ENCODE measurements at places on chromosomes 2 and 18.

DNA sequence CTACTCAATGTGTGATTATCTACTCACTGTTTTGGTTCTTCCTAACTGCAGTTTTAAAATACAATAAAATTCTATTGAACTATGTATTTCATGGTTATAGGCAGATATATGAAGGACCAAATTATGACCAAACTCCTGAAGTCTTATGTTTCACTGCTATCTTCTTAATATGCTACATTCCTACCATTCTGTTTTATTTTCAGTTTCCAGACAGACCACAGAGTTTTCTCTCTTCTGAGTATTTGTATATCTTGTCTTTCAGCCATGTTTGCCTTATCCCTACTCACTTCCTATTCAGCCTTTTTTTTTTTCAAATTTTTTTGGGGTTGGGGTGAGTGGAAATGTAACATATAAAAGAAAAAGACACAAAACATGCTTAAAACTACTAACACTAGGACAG is 6.3 kb downstream of the RFTN2 start:
- no peak for DNase-seq

- DNase-seq, result no peak
Measured at GRCh38 chr18:58009166-58009565, 34.9 kb upstream of the NEDD4L start.

- no peak for DNase-seq
Measured at GRCh38 chr2:68125821-68126220, 31.9 kb upstream of the PNO1 start.

DNA sequence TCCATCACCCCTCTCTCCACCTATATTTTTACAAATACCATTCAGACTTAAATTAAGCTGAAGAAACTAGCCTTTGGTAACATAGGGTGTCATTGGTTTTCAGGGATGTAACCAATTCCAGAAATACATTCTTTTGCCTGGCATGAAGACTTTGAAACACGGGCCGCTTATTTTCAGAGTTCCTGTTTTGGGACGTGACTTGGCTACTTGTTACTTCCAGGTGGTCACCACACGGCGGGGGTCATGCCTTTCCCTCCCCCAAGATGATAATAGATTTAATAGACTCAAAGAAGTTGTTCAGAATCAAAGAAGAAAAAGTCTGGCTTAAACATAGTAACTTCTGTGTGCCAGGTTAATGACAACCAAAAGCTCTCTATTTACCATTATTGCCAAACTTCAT is 110.6 kb downstream of the SEPTIN10 start:
- no peak for DNase-seq

GRCh38 chr2:118846953-118847761 is at the start of gene EN1:
Gene EN1 (minus strand): TSS chr2:118847648. CDS start chr2:118847167, 481 bp downstream.
- no peak for DNase-seq

DNA sequence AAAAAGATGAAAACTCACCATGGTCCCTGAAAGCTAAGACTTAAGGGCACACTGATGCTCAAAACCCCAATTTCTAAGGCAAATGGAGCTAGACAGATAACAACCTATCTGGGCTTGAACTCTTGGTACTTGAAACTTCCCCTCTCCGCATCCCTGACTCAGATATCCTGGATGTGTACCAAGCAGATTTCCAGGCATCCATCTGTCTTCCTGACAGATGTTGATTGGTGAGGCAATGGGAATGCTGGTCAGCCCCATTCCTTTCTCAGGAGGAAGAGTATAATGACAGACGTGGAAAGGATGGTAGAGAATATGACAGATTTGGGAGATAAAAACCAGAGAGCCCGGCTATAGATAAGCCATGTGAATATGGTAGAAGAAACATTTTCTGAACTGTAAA is 69.2 kb downstream of the ADD2 start:
- DNase-seq, result no peak

DNA sequence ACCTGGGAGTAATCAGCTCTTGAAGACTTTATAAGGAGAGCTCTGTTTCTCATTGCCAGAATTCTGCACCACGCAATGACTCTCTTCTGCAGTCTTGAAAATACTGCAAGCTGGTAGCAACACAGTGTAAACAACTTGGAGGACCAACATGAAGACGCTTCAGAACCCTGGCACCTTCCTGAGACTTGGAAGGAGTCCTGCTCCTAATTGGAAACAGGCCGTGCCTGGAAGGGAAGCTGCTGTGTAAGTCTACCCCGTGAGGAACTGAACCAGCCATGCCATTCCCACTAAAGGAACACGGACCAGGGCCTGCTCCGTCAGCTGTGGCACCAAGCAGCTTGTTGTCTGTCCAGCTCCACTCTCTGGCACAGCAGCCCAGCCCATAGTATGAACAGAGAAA is 171.1 kb downstream of the PAX3 start:
- DNase-seq, result no peak

GRCh38 chr18:76376668-76377358 is 118.2 kb downstream of the ZNF516 start:
- DNase-seq, result no peak

- DNase-seq, result no peak
Measured at GRCh38 chr2:233387667-233388528, 33.6 kb downstream of the DGKD start.

DNA sequence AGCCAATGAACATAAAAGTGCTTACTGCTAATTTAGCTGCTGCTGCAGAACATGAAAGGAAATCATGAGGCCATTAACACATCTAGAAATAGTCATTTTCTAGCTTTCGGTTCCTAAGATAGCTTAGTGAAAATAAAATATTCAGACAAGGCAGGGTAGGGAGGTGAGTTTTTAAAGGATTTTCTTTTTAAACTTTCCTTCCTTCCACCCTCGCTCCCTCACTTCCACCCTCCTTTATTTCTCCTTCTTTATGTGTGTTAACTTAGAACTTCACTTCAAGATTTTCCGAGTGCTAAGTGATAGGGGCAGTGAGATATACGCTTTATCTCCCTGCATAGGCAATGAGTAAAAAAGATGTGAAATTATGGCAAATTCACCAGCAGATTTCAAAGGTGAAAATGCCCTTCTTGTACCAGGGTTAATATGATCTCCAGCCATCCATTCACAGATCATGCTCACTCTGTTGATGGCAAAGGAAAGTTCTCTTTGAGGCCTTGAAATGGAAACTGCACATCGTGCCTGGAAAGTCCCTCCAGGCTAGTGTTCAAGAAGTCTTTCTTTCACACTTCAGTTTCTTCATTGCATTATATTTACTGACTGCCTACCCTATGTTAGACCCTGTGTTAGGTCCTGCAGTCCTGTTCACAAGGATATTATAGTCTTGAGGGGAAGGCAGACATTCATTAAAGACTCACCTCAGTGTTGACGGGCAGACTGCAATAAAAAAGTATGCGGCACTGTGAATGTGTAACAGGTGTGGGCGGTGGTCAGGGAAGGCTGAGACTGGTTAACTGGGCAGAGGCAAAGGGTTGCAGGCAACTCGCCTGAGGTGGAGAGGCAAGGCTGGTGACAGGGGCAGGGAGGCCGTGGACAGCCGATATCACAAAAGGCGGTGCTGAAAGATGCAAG is 200.8 kb downstream of the PLCL1 start:
- DNase-seq, result no peak

GRCh38 chr2:170554278-170554955 is 160.7 kb upstream of the SP5 start:
- DNase-seq, result no peak

GRCh38 chr2:238061315-238062202 is 758 bp downstream of the SCLY start:
- DNase-seq, result no peak

DNA sequence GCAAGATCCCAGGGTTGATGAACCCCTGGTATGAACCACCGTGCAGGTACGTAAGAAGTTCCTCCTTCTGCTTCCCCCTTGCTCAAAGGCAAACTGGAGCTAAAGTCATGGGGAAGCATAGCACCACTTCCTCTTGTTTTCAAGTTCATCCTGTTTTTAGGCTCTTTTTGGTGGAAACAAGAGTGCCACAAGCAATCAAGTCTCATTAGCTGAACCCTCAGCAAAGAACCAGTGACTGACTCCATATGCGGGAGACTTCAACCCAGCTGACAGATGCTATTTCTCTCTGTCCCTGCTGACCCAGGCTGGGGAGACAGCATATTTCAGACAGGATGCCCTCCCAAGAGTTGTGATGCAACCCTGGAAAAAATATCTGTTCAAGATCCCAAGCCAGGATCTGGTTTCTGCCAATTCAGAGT is 47.7 kb downstream of the BCL2 start:
- no peak for DNase-seq

- no peak for DNase-seq
Measured at GRCh38 chr2:151002959-151003600, 258.6 kb downstream of the RBM43 start.

Measured in activated CD4-positive, CD25-positive, alpha-beta regulatory T cell (primary cell).